ENCODE measurements at places on chromosomes 3 and 15. TPM values are rescaled to one million over a fixed set of nuclear protein-coding genes. Genes with fewer than 3 reads are reported as not detected.
A peak's percentile ranks its signal among the peaks of the same experiment; 100 is the strongest.

FGF7 gene
- total RNA-seq = not detected

AGTR1 gene
- total RNA-seq = not detected

SH2D7 gene
- not detected for total RNA-seq

DPH6 gene
- total RNA-seq = 30.5 TPM

CCR1 gene
- not detected for total RNA-seq

SSUH2 gene
- 0.73 TPM for total RNA-seq

GOLGA6D gene
- 0.73 TPM for total RNA-seq

KCNMB3 gene
- 2.0 TPM for total RNA-seq

PFKFB4 gene
- total RNA-seq = 11.3 TPM

DNAH12 gene
- total RNA-seq = not detected

DNA sequence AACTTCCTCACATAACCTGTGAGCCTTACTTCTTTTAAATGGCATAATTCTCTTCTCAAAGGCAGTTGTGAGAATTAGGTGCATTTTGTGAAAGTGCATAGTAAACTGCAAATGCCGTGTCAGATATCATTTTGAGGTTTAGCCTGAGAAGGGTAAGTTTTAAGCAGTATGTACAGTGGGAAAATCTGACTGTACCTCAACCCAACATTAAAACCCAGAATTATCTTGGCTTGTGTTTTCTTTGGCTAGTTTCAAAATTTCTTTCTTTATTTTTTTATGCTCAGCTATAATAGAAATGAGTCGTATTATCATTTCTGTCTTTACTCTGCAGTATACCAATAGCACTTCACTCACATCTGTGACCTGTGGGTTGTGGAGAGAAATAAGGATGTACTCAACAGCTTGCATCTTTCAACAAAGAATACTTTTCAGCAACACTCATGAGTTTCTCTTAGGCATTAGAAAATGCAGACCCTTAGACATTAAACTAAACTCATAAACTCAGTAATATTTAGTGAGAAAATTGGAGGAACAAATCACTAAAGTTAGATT is 65.7 kb downstream of the RASA2 start:
- no peaks in the 10 kb centered on the region for H3K4me1 ChIP-seq
- no peaks in the 10 kb centered on the region for H3K27me3 ChIP-seq
- H3K27ac ChIP-seq = no peak overlapping the region
- H3K36me3 ChIP-seq = no peaks in the 10 kb centered on the region
- no peak for DNase-seq

GRCh38 chr3:168213920-168214319 is 118.2 kb upstream of the GOLIM4 start:
- no peaks in the 10 kb centered on the region for H3K36me3 ChIP-seq
- DNase-seq = no peak
- H3K4me3 ChIP-seq = no peak overlapping the region
- H3K4me1 ChIP-seq = no peaks in the 10 kb centered on the region
- H3K27ac ChIP-seq = no peak overlapping the region

- DNase-seq = no peak
- H3K4me1 ChIP-seq = no peaks in the 10 kb centered on the region
- H3K4me3 ChIP-seq = no peak overlapping the region
- no peaks in the 10 kb centered on the region for H3K36me3 ChIP-seq
Measured at GRCh38 chr3:121411523-121411922, 134.3 kb downstream of the POLQ start.

GRCh38 chr3:127710155-127710941 is 37.6 kb downstream of the ABTB1 start:
- peaks cover 11% of the 10 kb centered on the region for H3K4me1 ChIP-seq
- H3K4me3 ChIP-seq = no peak overlapping the region
- no peak for DNase-seq
- no peaks in the 10 kb centered on the region for H3K27me3 ChIP-seq
- H3K36me3 ChIP-seq = no peaks in the 10 kb centered on the region
- no peak overlapping the region for H3K27ac ChIP-seq

- no peak overlapping the region for H3K4me3 ChIP-seq
- no peaks in the 10 kb centered on the region for H3K27me3 ChIP-seq
- no peak for DNase-seq
- no peaks in the 10 kb centered on the region for H3K4me1 ChIP-seq
Measured at GRCh38 chr15:60580650-60581376, 101.9 kb upstream of the ICE2 start.

GRCh38 chr3:115301364-115301860 is 154.3 kb upstream of the ZBTB20 start:
- H3K4me3 ChIP-seq = no peak overlapping the region
- no peak overlapping the region for H3K27ac ChIP-seq
- peaks cover 2% of the 10 kb centered on the region for H3K4me1 ChIP-seq
- H3K36me3 ChIP-seq = no peaks in the 10 kb centered on the region
- DNase-seq = no peak

- no peak overlapping the region for H3K4me3 ChIP-seq
- no peaks in the 10 kb centered on the region for H3K27me3 ChIP-seq
- no peaks in the 10 kb centered on the region for H3K4me1 ChIP-seq
- H3K27ac ChIP-seq = no peak overlapping the region
- H3K36me3 ChIP-seq = no peaks in the 10 kb centered on the region
- no peak for DNase-seq
Measured at GRCh38 chr15:37941779-37942178, 7.3 kb downstream of the TMCO5A start.

GRCh38 chr3:196440041-196440537 is 7.9 kb upstream of the UBXN7 start:
- no peak overlapping the region for H3K27ac ChIP-seq
- no peak for DNase-seq
- no peaks in the 10 kb centered on the region for H3K27me3 ChIP-seq
- H3K36me3 ChIP-seq = no peaks in the 10 kb centered on the region

GRCh38 chr15:45458746-45459403 is 63.7 kb downstream of the SLC30A4 start:
- peaks cover 11% of the 10 kb centered on the region for H3K27me3 ChIP-seq
- no peaks in the 10 kb centered on the region for H3K4me1 ChIP-seq
- H3K36me3 ChIP-seq = no peaks in the 10 kb centered on the region
- no peak for DNase-seq
- H3K27ac ChIP-seq = no peak overlapping the region

GRCh38 chr3:42508562-42508961 is 6.1 kb downstream of the VIPR1 start:
- no peaks in the 10 kb centered on the region for H3K4me1 ChIP-seq
- no peaks in the 10 kb centered on the region for H3K36me3 ChIP-seq

DNA sequence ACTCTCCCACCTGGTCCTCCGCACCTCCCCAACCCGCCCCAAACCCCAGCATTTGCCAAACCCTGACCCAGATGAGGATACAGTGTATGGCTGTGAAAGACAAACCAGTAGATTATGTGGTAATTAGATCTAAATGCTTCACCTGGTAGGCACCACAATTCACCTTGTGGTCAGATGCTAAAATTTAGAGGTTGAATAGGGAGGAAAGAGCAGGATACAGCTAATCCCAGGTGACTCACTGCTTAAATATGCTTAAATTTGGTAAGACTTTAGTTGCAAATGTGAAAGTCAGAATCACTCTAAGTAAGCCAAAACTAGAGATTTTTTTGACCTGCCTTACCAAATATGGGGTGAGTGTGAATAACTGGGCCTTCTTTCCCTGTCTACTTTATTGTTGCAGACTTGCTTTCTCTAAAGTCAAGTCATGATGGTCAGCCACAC is 105.5 kb downstream of the MME start:
- H3K4me1 ChIP-seq = 0 out of 2 replicates have a peak, but pooled peaks cover 3% of the 10 kb centered on the region
- H3K27me3 ChIP-seq = no peaks in the 10 kb centered on the region
- no peak overlapping the region for H3K27ac ChIP-seq
- no peak for DNase-seq
- H3K4me3 ChIP-seq = no peak overlapping the region

DNA sequence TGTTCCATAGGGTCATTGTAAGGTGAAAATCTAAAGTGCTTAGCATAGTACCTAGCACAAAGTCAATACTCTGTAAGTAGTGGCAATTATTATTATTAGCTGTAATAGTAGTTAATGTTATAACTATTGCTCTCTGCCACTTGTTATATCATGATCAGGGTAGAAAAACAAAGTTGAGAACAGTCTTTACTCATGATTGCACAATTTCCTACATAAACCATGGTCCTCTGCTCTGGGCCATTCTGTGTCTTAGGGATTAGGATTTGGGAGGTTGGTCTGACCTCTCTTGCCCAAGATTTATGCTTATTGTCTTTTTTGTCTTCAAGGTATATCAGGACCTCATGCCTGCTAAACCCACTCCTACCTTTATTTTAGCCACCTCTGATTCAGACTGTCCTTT is 4.3 kb upstream of the LRRC58 start:
- H3K27ac ChIP-seq = no peak overlapping the region
- H3K4me1 ChIP-seq = no peaks in the 10 kb centered on the region
- H3K27me3 ChIP-seq = no peaks in the 10 kb centered on the region
- no peak for DNase-seq
- no peaks in the 10 kb centered on the region for H3K36me3 ChIP-seq
- no peak overlapping the region for H3K4me3 ChIP-seq

DNA sequence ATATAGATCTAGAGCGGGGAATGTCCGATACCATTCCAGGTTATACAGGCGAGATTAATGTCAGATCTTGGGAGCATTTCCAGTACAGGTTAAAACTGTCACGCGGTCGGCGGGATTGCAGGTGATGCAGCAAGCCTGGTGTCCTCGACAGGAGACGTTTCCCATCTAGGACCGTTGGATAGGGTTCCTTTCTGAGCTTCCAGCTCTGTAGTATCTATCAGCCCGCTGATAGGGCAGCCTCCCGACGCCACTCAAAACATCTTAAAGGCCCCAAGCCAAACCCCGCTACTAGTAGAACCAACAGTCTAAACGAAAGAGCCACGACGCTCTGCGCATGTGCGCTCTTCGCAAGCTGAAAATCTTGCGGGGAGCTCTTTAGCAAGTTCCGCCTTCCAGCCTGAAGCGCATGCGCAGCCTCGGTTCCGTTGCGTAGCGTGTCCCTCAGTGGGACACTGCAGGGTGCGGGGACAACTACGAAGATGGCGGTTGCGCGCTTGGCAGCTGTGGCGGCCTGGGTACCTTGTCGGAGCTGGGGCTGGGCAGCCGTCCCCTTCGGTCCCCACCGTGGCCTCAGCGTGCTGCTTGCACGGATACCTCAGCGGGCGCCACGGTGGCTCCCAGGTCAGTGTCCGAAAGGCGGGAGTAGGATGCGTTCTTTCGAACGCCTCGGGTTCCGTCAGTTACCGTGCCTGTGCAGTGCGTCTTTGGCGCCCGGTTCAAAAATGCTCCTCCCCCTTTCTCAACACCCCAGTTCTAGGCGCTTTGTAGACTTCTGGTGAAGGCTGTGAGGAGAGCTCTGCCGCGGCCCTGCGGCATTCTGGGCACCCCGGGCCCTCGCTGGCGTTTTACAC is at the start of gene ABHD10:
Gene ABHD10, plus strand, starts transcription at position 444 of the 851 bp plus-strand sequence. Its CDS starts 36 bp downstream, at position 480.
- H3K36me3 ChIP-seq = no peaks in the 10 kb centered on the region
- no peaks in the 10 kb centered on the region for H3K4me1 ChIP-seq
- no peaks in the 10 kb centered on the region for H3K27me3 ChIP-seq
- peak within 1 kb of the TSS; percentile 80 for H3K4me3 ChIP-seq

DNA sequence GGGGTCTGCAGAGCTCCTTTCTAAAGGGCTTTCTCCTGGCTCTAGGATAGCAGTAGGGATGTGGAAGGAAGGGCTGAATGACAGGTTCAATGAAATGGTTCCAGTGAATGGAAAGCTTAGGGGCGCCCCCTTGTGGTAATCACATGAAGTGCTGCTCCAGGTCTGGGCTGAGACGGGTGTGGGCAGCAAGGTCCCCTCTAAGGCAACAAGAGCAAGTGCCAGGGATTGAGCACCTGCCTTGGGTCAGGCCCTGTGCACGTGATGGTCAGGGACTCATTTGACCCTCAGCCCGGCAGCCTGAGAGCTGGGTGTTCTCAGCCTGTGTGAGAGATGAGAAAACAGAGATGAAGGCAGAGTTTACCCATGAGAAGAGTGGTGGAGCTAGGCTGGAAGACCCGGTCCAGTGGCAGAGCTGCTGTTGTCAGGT is 12.1 kb upstream of the CX3CR1 start:
- no peaks in the 10 kb centered on the region for H3K36me3 ChIP-seq
- H3K27ac ChIP-seq = no peak overlapping the region
- DNase-seq = peak; percentile 39
- no peaks in the 10 kb centered on the region for H3K4me1 ChIP-seq
- H3K4me3 ChIP-seq = no peak overlapping the region

DNA sequence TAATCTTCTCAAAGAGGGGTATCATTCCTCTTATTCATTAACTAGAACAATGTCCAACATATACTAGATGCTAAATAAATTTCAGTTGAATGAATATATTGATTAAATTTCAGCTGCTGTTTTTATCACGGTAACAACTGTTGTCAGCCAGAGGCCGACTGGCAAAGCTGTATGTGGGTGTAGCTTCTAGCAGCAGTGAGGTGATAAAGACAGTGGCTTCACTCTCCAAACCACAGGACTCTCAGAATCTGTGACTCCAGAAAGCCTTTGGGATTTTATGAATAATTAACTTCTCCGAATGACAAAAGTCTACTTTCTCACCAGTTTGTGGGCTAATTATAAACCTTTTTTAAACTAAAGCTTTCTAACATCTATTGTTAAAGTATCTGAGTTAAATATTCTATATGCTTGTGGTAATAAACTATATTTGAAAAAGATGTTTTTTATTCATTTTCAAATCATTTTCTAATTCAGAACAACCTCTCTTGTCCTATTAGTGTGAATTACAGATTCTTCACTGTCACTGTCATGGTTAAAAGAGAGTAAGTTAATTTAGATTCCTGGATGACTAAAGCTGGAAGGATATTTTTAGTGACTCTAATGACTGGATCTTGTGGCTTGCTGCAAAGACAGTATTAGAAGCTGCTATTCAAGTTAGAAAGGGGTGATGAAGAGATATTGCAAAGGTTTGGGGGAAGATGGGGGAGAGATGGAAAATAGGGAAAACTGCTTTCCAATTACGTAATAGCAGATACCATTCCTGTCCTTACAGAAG is 796.4 kb upstream of the ARPP21 start:
- no peaks in the 10 kb centered on the region for H3K36me3 ChIP-seq
- no peak overlapping the region for H3K27ac ChIP-seq
- no peaks in the 10 kb centered on the region for H3K27me3 ChIP-seq
- no peak overlapping the region for H3K4me3 ChIP-seq
- no peak for DNase-seq

- peaks cover 8% of the 10 kb centered on the region for H3K27me3 ChIP-seq
- no peaks in the 10 kb centered on the region for H3K36me3 ChIP-seq
- H3K4me3 ChIP-seq = no peak overlapping the region
- no peak for DNase-seq
Measured at GRCh38 chr3:200758-201325, 4.3 kb downstream of the CHL1 start.

DNA sequence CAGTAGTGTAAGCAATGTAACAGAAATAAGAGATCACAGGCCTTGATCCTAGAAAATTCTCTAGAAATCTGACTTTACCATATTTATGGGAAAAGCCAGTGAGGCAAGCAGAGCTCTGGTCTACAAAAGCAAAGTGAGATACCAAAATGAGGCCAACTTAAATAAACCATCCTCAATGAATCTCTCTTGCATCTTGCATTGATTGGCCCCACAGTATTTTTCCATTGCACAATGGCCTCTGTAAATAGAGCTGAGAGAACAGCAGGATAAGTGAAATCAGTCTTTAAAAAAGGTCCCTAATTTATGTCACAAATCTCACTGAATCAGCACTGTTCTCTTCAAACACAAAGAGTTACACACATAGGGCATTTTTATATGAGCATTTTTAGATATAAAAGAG is 8.9 kb downstream of the CFAP20DC start:
- DNase-seq = no peak
- H3K4me1 ChIP-seq = no peaks in the 10 kb centered on the region
- H3K36me3 ChIP-seq = no peaks in the 10 kb centered on the region
- H3K4me3 ChIP-seq = no peak overlapping the region
- H3K27ac ChIP-seq = no peak overlapping the region
- no peaks in the 10 kb centered on the region for H3K27me3 ChIP-seq

GRCh38 chr3:48086705-48087104 is 70.5 kb upstream of the MAP4 start:
- H3K27ac ChIP-seq = no peak overlapping the region
- DNase-seq = no peak
- peak overlapping the region; percentile 99 for H3K4me3 ChIP-seq
- no peaks in the 10 kb centered on the region for H3K4me1 ChIP-seq
- no peaks in the 10 kb centered on the region for H3K36me3 ChIP-seq
- no peaks in the 10 kb centered on the region for H3K27me3 ChIP-seq

Measured in H1 (cell line).